ENCODE measurements at places on chromosomes 7 and 10.
A peak's percentile ranks its signal among the peaks of the same experiment; 100 is the strongest.

DNA sequence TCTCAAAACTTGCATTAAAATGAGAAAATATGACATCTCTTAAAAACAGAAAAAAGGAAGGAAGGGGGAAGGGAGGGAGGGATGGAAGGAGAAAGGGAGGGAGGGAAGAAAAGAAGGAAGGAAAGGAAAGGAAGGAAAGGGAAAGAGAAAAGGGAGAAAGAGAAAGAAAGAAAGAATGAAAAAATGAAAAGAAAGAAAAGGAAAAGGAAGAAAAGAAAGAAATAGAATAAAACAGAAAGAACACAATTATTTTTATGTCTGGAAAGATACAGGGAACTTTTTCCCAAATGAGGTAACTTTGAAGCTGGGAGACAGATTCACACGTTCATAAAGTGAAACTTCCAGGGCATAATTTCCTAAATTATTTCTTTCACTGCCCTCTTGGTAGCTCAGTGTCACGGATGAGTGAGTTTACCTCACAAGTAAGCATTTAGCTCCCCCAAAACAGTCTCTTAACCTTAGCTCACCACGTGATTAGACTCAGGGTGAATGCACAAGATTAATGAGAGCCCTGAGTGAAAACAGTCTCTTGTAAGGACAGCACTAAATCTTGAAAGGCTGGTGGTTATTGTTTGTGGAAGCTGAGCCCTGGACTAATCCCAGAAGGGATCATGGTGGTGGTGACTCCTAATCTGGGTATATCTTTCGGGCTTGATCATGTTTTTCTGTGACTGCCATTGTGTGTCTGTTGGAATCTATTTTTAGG is 74.1 kb upstream of the HDAC9 start:
- DNase-seq: no peak

DNA sequence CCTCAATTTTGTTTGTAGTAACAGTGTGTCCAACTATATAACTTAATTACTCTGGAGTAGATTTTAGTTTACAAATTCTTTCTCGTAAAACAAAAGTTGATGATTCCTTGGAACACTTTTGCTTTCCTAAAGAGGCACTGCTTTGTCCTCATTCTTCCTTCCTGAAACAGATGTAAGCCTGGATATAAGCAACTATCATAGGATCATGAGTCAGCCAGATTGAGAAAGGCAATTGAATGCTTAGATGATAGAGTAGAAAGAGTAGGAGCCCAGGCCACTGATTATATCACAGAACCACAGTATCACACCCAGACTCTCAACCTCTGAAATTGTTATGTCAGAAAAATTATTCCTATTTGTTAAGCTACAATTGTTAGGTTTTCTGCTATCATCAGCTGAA is 69.9 kb downstream of the TMEM106B start:
- DNase-seq: peak; percentile 67

- DNase-seq: no peak
Observed at GRCh38 chr7:149329766-149330334, 67.9 kb downstream of the ZNF783 start.

DNA sequence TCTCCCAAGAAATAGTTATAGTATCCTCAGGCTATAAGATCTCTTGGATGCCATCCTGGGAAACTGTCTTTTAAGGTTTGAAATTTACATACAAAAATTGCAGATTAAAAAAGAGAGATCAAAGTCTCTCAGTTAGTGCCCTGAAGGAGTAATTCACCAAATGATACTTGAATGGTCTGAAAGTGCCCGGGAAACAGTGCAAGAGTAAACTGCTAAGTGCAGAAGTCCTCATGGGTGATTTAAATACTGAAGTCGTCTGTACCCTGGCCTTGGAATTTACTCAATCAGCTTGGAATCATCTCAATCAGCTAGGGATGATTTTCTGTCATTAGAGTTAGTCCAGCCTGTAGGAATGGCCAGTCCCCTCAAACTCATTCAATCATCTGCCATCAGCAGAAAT is 155.3 kb downstream of the GLI3 start:
- DNase-seq: no peak

DNA sequence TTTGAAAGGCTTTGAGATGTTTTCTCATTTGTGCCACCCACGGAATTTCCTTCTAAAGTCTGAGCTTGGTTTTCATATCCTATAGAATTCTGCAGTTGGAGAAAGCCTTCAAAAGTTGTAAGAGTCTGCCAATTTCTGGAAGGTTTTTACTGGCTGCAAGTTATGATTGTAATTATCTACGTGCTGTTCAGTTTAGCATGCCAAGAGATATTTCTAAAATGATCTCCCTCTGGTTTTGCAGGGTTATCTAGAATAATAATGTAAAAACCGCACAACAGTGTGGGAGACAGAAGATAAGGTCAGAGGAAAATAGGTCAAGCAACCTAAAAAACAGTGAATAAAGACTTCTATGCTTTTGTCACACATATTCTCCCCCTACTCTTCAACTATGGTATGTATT is 69.3 kb downstream of the MTERF1 start:
- no peak for DNase-seq

Measured in epithelial cell of esophagus (primary cell).